ENCODE measurements at places on chromosomes 5 and 9.

DNA sequence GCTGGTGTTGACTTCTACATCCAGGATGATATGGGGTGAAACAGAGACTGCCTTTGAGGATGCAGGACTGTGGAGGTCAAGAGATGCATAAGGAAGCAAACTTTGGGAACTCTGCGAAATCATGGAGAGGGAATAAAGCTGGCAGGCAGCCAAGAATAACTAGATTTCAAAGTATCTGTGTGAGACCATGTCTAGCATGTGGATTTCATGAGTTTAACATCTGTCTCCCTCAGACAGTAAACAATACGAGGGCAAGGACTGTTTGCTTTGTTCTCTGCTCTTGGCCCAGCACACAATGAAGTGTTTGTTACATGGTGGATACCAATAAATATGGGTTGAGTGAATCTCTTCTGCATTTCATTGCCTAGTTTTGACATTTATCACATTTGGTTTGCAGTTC lies 71.3 kb downstream of the RASEF start:
- no peak for DNase-seq

- DNase-seq = no peak
Observed at GRCh38 chr5:11809407-11809806, 94.8 kb downstream of the CTNND2 start.

DNA sequence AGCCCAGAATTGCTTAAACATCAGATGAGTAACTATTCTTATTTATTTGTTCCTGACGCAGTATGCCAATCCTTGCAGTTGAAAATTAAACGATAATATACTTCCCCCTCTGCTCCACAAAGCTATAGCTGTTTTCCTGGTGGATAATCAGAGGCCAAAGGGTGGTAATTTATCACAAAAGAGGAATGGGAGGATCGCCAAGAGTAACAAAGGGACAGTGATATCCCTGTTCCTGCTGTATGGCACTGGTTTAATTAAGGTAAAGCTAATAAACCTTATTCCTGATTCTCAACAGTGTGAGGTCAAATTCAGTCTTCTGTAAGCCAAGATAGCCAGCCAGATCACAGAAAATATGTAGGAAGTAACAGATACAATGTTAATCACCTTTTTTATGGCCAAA lies 33.4 kb upstream of the PTGER4 start:
- DNase-seq = no peak

DNA sequence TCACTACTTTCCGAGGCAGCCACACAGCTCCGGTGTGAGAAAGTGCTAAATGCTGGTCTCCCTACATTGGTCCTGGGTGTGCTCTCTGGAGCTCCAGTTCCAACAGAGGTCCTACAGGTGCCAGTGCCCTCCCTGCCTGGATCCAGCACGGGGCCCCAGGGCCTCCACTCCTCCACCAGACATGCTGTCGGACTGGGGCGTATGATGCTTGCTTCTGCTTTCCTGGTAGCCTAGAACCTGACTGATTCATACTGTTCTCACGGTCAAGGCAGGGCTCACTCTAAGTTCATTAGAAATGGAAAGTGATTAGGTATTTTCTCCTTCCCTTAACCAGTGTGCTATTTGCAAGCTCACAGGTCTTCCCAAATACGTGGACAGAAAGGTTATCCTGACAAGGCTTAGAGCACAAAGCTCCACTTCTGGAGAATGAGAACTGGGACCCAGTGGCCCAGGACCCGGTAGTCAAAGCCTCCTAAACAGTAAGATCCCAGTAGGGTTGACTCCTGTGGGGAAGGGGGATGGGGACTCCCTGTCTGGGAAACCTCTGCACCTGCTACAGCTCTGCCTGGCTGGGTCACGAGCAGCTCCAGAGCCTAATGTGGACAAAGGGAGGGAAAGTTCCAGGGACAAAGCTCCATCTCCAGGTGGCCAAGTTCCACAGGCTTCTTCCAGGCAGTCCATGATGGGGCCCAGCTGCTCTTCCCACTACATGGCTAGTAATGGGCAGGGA lies 98.1 kb downstream of the PAX5 start:
- no peak for DNase-seq

DNA sequence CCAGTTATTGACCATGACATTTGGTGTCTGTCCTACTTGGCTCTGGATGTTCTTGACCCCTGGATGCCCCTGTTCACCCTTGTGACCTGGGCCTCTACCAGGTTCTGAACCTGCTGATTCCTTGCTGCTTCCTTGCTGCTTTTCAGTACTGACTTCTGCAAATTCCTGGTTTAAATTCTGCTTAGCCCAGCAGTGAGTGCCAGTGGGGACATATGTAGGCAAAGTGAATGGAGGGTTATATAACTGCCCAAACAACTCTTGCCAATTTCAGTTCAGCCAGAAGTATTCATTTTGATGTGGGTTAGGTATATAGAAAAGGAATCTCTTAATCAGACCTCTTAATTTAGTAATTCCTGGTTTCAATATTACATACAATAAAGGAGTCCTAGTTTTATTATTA lies 220.6 kb downstream of the TAF11L14 start:
- no peak for DNase-seq

DNA sequence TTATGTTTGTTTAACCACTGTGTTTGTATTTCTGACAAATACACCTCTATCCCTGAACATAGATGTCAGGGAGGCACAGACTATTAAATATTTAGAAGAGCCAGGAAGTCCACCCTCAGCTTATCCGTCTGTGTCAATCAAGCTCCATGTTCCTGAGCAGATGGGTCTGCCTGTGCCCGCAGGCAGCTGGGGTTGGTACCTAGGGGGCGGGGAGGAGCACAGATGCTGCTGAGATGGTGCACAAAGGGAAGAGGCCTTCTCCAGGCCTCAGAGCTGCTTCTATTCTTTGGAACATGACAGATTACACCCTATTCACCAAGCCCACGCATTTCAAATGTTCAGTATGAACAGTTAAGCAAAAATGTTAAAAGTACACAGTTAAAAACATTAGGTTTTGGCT lies 142.1 kb downstream of the EPB41L4A start:
- no peak for DNase-seq
